Stimulated activated CD4-positive, alpha-beta T cell treated with anti-CD3 and anti-CD28 coated beads, TNF-alpha, amount 100 ng/mL, for 1 hour (primary cell): ENCODE measurements at places on chromosomes 13 and 19.

DNA sequence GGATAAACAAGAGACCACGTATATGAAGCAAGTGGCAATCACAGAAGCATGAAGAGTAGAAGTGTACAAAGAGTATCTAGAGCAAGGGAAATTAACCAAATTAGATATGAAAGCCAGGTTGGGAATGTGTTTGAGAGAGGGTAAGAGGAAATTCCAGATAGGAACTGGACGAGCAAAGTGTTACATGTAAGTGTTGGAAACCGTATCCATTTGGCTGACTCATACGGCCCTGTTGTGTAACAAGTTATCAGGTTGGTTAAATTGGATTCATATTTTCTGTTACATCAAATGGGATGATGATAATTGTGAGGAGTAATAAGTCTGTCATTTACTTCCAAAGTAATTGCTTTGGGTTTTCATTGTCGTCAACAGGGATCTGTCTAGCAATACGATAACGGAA is 46.7 kb downstream of the RXFP2 start:
- DNase-seq: no peak

GRCh38 chr13:52780611-52781010 is 41.0 kb upstream of the CNMD start:
- DNase-seq: no peak

- DNase-seq: no peak
Measured at GRCh38 chr13:112910016-112910415, 59.0 kb upstream of the MCF2L start.

GRCh38 chr13:113114511-113115362 is 7.9 kb upstream of the F10 start:
- DNase-seq: no peak

GRCh38 chr13:91141543-91142061 is 205.9 kb upstream of the MIR17HG start:
- no peak for DNase-seq

DNA sequence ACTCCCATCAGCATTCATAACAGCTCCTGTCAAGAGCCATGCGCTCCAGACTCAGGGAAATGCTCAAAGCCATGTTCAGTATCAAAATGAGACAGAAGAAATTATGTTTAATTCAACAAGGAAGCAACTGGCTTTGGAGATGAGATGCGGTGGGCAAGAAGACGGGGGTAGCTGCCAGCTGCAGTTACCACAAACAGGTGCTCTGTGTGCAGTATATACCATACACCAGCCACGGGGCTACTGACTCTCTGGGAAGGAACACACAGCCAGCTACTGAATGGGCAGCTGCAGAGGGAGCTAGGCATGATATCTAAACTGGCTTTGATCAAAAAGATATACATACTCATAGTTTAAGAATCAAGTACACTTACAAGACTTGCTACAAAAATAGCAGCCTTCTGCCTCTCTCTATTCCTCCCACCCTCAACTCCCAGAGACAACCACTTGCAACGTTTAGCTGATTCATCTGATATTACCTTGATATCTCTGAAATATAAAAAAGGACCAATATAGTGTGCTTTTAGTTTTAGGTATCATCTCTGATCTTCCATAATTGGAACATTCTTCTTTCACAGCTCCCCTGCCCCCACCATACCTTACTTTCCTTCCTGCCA is 593.0 kb downstream of the UQCRFS1 start:
- DNase-seq: no peak

- no peak for DNase-seq
Measured at GRCh38 chr13:99332456-99332855, 25.3 kb upstream of the GPR183 start.

DNA sequence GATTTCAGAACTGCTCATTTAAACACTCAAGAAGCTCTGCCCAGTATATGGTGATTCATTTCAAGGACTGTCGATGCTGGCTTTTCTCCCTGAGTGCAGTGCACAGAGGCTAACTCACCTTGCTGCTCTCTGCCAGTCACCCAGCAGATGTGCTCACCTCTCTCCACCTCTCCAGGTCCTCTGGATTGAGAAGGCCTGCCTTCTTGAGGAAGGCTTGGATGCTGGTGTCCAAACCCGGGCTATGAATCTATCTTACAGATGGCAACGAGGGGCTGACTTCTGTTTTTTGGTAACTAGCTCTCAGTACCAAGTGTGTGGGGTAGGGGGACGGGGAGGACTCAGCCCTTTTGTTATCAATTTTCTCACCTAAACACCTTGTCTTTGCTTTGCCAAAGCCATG is 47.6 kb downstream of the TEX29 start:
- DNase-seq: no peak

GRCh38 chr13:26743971-26744370 is 16.6 kb downstream of the GPR12 start:
- DNase-seq: no peak

- DNase-seq: no peak
Measured at GRCh38 chr13:109858319-109858718, 71.9 kb upstream of the IRS2 start.

- no peak for DNase-seq
Measured at GRCh38 chr19:791567-792305, 5.5 kb upstream of the PTBP1 start.

DNA sequence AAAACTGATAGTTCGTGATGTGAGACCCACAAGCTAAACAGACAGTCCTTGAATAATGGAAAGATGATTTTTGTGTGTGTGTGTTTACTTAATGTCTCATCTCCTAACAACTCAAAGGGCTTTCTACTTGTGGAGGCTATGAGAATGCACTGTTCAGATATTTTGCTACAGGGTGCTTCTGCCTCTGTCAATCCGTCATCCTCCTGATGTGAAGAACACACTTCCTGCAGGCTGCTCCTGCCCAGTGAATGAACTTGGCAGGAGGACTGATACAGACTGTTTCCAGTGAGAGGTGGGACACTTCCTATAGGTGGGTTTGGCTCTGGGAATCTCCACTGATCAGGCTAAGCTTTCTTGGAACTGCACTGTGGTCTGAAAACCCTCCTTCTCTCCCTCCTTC is 168.4 kb upstream of the STARD13 start:
- no peak for DNase-seq
